ENCODE measurements at places on chromosomes 5 and 9.

DNA sequence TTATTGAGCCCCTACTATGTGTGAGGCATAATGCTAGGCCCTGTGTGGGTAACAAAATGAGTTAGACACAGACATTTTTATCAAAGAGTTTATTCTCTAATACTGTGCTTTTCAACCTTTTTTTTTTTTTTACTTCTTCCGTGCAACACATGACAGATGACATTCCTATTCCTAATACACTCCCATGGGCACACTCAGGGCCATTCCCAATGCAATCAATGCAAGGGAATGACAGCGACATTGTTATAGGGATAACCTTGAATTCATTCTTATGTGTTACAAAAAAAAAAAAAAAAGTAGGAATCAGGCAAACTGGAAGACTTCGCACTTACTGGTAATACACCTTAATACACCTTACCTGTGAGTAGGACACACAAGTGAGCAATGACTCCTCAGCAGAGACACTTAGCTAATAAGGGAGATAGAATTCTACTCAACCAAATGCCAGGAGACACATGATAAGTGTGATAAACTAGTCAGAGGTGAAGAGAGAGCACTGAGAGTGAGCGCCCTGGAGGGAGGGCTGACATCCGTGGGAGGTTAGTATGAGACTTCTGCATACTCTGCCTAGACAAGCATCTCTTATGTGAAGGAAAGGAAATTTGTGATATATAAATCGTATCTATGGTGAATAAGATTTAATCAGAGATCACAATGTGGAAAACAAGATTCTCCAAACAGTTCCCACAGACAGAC is 21.0 kb upstream of the ARSB start:
- DNase-seq: no peak

- DNase-seq: no peak
Measured at GRCh38 chr9:135474915-135475314, 4.7 kb upstream of the PPP1R26 start.

DNA sequence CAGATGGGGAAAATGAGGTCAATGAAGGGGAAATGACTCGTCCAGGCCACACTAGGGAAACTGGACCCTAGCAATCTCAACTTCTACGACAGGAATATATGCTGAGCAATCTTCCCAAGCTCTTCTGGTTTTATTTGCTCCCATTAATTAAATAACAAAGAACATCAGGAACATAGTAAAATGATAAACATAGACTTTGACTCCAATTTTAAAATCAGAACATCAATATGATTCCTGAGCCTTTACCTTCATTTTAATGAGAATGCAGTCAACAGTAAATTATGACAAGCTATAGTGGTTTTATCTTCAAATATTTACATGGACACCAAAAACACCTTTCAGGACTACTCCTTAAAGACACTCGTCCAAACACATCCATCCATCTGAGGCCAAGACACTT is 74.2 kb upstream of the FRRS1L start:
- no peak for DNase-seq

- DNase-seq: no peak
Measured at GRCh38 chr9:90189306-90189705, 453.3 kb downstream of the DIRAS2 start.

GRCh38 chr5:85488295-85488694 is 1103.6 kb upstream of the EDIL3 start:
- DNase-seq: no peak

GRCh38 chr9:17062497-17062896 is 72.3 kb upstream of the CNTLN start:
- no peak for DNase-seq

- no peak for DNase-seq
Measured at GRCh38 chr9:134957165-134957944, 39.6 kb upstream of the FCN1 start.

DNA sequence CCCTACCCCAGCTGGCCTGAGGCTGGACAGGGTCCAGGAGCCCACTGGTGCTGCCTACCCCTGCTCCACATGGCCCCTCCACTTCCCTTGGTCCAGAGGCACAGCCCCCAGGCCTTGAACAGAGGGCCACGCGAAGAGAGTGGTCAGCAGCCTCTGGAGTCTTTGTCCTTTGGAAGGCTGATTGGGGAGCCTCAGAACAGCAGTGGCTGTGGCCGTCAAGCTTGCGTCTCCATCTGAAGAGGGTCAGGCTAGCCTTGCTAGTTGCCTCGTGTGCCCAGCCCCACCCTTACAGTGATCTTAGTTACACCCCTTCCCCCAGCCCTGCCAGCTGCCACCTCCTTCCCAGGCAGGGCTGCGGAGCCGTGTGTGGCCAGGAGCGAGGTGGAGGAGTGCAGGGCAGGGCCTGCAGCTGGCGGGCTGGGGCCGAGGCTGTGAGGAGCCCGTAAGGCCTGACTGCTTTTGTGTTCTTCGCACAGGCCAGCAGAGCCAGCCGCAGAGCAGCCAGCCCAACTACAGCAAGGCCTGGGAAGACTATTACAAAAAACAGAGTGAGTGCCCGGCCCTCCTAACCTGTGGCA is 30.1 kb upstream of the PRDM12 start:
- DNase-seq: no peak

DNA sequence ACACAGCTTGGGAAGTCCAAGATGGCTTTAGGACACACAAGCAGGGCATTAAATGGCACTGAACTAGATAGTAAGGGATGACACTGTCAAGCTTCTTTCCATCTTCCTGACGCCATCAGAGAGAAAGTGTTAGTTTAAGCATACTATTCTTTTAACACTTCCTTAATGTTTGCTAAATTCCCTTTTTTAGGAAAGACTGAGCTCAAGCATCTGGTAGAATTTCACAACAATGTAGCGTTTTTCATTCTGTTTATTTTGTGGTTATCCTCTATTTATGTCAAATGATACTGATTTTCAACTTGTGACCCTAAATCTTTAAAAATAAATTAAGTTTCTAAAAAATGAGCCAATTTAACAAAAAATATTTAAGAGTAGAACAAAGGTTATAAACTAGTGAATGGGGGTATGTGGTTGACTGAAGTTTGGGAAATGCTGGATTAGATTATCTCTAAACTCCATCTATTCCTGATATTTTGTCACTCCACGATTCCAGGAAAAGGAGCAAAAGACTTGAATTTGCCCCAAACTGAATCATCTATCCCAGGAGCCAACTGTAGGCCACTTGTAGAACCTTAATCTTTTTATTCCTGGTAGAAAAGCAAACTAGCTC is 147.4 kb upstream of the KLF9 start:
- DNase-seq: no peak

GRCh38 chr9:132756214-132756845 is 86.1 kb downstream of the GTF3C4 start:
- DNase-seq: no peak

DNA sequence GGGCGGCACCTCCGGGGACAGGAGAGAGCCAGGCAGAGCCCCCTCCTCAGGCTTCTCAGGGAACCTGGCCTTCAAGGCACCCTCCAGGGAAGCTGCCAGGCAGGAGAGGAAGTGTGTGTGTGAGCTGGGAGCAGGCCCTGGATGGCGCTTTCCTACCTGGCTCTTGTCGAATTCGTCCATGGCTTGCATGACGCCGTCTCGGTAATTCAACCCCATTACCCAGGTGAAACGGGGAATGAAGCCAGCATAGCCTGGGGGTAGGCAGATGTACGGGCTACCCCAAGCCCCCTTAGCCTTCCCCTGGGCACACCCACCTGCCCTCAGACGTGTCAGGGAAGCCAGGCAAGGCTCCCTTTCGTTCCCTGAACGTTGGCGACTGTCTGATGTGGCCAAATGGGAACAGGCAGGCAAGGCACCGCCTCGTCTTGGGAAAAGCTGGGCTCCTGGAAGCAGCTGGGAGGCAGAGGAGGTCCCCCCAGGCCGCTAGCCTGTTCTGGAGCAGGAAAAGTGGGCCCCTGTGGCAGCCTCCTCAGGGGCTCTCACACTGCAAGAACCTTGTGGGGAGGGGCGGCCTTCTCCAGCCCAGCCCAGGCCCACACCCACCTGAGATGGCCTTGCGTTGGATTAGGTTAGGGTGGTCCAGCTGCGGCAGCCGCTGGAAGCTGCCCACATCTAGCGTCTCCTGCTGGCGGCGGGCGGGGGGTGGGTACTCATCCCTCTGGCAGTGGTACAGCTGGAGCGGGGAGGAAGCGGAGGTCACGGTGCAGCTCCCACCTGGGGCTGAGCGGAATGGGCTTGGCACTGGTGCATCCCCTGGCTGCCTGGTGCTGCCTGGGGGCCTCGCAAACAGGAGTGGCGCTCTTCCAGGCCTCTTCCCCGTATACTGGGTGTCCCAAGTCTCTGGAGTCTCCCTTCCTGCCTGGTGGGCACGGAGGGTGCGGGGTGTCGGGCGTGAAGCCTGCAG is 3.7 kb downstream of the TUBB4B start:
- no peak for DNase-seq

GRCh38 chr9:85173967-85174366 is 504.4 kb downstream of the NTRK2 start:
- DNase-seq: no peak

GRCh38 chr9:35714123-35714522 is 17.9 kb downstream of the TLN1 start:
- no peak for DNase-seq
